ENCODE measurements at places on chromosomes 4 and X. TPM values are rescaled to one million over a fixed set of nuclear protein-coding genes. Genes with fewer than 3 reads are reported as not detected.

DNA sequence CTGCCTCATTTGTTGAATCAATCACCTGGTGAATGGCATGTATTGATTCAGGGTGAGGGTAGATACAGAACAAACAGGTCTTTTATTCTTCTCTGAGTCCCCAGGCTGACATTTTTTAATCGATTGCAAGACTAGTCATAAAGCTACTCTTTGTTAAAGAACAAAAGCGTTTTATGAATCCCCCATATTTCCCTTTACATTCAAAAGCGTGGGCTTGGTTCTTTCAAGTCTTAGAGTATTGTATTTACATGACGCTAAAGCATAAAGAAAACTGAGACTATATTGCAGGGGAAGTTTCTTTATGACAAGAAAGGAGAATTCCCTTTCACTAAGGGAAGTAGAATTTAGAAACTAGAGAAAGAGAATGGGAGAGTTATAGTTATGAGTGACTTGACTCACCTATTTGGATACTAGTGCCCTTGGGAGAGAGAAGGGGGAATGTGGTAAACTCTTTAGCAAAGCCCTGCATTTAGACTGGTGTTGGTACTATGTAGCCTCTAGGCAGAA, 69.3 kb upstream of the PDE5A start:
- no peak for DNase-seq

- DNase-seq = no peak
Observed at GRCh38 chr4:7943211-7943610, 3.5 kb upstream of the AFAP1 start.

- no peak for DNase-seq
Observed at GRCh38 chr4:150314031-150314430, 235.8 kb downstream of the DCLK2 start.

DNA sequence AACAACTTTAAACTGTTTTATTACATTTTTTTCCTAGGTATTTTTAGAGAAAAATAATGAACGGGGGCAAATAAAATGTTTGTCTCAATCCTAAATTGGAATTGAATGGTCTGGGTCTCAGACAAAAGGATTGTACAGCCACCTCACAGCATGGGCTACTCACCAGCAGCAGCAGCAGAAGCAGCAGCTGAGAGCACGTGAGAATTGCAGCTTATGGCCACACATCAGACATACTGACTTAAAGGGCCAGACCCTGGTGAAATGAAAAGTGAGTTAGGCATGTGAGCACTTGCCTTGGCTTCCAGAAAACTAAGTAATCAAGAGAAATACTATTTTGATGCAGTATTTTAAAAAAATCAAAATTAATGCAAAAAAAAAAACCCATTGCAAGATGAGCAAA, 56.6 kb downstream of the AASDH start:
- no peak for DNase-seq

DNA sequence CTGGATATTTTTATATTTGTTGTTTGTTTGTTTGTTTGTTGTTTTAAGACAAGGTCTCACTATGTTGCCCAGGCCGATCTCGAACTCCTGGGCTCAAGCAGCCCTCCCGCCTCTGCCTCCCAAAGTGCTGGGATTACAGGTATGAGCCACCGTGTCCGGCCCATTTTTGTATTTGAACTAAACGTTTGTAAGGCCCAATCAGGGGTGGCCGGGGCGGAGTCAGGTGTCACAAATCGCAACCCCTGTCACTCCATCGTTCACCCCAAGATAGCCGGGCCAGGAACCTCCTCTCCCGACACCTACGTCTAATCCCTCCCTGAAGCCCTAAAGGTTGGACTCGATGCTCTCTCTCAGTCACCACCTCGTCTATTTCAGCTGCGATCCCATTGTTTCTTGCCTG, 722 bp upstream of the EFHC2 start:
- no peak for DNase-seq

C4orf36 gene
- 2.1 TPM for total RNA-seq

GRCh38 chr4:148265627-148266026, 176.6 kb downstream of the NR3C2 start:
- no peak for DNase-seq

DNA sequence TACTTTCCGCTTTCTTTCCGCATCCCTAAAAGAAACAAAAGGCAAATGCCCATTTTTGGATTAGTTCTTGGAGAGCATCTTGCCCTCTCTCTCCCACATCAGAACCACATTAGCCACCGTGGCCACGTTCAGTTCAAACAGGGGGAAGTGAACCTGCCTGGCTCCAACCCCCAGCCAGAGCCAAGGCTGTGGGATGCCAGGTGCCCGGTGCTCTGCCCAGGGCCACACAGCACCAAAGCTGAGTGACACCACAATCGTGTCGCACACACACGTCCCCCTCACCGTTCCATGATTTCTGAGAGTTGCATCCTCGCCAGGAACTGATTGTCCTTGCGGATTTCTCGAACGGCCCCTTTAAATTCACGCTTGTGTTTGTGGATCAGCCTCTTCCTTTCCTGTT, 24.3 kb downstream of the NOP14 start:
- no peak for DNase-seq

DNA sequence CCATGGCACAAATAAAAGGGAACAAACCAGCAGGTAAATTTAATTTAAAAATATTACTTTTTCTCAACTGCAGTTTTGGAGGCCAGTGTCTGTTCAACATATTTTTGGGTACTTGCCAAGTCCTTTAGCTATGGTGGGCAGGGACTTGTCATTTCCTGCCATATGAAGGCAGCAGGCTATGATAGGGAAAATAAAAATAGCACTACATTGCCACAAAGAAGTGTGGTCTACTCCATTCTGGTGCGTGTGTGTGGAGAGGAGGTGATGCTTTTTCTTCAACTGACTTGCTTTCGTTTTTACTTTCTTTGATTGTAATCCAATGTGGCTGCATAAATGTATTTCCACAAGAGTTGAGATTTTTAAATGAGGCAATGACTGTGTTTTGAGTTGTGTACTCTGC, 17.2 kb downstream of the GPR174 start:
- no peak for DNase-seq

GRCh38 chr4:77734928-77735327, 84.2 kb downstream of the CNOT6L start:
- DNase-seq = no peak

DNA sequence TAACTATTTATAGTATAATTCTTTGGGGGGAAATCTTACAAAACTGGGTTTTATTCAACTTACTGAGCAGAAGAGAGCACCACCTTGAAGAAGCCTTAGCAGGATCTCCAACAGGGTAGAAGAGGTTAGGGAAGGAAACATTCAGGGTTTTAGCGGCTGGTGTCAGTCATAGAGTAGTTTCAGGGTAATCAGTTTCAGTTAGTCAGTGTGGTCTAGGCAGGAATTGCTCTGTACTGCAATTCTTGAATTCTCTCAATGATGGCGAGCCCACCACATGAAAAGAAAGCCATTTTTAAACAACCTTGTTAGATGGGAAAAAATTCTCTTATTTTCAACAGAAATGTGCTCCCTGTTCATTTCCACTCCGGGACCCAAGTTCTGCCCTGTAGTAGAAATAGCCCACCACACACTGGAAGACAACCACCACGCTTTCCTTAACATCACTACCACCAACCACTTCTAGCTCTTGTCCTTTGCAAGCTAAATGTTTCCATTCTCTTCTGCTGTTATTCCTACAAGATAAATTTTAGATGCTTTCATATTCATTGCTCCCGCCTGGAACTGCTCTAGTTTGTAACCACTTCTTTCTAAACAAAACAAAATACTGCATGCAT, 25.9 kb downstream of the COL25A1 start:
- no peak for DNase-seq
